ENCODE measurements at places on chromosomes 12 and 14.

GRCh38 chr12:67927324-67927723 lies 61.9 kb upstream of the IFNG-AS1 start:
- DNase-seq, result no peak

DNA sequence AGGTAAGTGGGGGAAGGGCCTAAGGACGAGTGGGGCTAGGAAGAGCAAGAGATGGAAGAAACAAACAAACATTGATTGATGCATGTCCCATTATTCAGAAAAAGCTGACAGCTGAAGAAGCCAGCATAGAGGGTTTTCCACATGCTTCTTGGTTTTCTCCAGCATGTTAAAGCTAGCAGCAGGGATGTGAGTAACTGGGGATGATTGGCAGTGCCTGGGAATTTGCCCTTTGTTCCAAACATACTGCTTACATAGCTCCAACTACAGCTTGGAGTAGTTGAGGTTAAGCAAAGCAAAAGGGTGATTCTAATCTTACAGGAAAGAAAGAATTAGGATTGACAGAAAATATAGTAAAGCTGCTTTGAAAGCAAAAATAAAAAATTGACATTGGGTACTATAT lies 68.0 kb upstream of the IFNG-AS1 start:
- no peak for DNase-seq

DNA sequence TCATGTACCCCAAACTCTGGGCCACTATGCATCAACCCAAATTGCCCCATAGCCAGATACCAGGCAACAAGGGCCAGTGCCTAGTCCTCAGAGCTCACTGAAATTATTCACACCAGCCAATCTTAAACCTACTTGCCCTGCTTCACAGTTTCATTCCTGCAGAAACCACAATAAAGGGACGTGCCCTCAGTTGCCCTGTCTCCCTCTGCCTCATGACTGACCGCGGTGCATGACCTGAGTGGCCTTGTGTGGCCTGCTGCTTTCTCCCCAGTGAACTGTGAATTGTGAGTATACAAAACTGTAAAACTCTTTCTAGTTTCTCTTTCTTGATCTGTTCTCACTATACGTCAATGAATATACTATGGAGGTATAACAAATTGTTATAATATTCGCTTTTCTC lies 490.9 kb upstream of the MIS18BP1 start:
- DNase-seq, result no peak

DNA sequence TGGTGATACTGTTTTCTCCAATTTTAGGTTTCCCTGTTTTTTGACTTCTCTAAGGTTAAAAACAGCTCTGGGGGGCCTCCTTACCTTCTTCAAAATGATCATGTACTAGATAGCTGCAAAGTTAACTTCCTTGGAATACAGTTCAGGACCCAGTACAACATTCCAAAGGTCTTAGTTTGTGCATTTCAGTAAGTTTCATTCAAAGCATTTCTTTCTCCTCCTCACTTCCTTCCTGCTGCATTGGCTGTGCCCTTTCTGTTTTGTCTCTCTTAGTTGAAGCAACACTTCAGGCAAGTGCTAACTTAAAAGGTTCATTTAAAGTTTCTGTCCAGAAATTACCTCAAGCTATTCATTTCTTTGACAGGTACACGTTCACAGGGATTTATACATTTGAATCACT lies 95.7 kb downstream of the SCN8A start:
- no peak for DNase-seq

GRCh38 chr14:29062466-29062865 lies 295.9 kb downstream of the FOXG1 start:
- DNase-seq, result no peak

DNA sequence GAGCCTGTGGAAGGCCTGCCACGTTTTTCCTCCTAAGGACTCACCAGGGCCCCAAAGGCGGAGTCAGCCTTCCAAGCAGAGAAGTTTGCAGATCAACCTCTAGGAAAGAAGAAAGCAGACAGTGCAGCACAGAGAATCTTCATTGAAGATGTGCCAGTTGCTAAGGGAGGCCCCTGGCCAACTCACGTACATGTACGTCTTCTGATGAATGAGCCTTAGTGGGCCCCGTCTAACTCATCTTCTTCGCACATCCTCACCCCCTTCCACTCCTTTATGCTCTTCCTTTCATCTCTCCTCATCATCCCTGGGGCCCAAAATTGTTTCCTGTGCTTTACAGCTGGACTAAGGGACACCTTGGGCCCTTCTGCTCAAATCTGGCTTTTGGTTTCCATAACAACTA lies 703.0 kb upstream of the TBX3 start:
- DNase-seq, result no peak

DNA sequence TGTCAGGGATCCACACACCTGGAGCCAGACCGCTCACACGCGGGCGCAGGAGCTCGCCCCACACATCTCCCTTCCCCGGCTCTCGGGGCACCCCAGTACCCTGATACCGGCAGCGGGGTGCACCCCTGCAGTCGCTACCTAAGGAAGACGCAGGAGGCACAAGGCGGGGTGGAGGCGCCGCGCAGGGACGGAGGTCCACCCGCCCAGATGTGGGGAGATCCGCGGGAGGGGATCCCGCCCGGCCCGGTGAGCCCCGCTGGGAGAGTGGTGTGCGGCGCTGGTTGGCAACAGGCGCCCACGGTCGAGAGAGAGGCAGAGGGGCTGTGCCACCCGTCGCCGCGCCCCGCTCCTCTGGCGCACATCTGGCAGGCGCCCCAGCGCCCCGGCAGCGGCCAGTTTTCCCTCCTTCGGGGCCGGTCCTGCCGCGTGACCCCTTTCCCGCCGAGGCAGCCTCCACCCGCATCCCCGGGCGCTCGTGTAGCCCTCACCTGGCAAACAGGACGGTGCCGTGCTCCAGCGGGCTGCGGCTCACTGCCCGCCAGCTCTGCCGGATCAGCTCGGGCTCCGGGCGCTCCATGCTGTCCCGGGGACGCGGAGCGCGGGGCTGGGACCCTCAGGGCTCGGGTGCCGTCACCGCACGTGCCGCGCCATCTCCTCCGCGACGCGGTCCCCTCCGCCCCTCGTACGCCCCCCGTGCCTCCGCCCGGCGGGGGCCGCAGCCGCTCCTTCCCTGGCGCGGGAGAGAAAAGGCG lies 469 bp downstream of the NGB start:
- DNase-seq, result no peak

- no peak for DNase-seq
Observed at GRCh38 chr12:71958457-71958856, 19.8 kb downstream of the TPH2 start.

- DNase-seq, result no peak
Observed at GRCh38 chr12:121958541-121959240, 40.3 kb downstream of the CFAP251 start.

GRCh38 chr12:74889563-74890236 lies 319.9 kb downstream of the KCNC2 start:
- peak; percentile 67 for DNase-seq

GRCh38 chr14:91336093-91336450 lies 81.5 kb downstream of the CCDC88C start:
- DNase-seq, result no peak

DNA sequence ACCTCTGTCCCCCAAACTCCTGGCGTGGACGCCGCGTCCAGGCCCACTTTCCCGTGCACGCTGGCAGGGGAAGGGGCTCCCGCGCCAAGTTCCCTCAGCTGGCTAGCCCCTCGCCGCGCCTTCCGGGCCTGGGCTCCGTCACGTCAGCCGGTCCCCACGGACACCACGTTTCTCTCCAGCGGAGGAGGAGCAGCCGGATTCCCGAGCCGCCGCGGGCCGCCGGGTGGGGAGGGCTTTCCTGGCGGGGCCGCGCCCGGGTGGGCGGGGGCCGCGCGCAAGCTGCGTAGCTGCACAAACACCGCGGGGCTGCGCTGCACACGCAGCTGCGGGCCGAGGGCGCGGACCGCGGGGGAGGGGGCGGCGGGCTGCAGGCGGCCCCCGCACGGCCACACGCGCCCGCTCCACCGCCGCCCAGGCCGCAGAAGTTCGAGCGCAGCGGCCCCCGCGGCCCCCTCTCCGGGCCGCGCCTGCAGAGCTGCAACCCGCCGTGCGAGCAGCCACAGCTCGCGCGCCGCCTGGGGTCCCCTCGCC lies 45.1 kb upstream of the PNMA1 start:
- DNase-seq, result no peak

DNA sequence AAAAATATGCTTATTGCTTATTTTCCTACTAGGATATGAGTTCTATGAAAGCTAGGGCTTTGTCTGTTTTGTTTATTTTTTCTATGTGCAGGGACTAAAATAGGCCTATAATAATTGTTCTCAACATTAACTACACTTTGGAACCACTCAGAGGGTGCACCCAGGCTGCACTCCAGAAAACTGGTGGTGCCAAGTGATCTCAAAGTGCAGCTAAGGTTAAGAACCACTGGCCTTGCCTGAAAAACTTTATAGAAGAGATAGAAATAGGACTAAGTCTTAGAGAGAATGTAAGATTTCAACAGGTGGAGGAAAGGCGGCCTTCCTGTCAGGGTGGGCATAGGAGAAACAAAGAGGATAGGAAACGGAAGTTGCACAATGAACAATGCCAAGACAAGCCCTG lies 37.7 kb upstream of the NR1H4 start:
- DNase-seq, result no peak

DNA sequence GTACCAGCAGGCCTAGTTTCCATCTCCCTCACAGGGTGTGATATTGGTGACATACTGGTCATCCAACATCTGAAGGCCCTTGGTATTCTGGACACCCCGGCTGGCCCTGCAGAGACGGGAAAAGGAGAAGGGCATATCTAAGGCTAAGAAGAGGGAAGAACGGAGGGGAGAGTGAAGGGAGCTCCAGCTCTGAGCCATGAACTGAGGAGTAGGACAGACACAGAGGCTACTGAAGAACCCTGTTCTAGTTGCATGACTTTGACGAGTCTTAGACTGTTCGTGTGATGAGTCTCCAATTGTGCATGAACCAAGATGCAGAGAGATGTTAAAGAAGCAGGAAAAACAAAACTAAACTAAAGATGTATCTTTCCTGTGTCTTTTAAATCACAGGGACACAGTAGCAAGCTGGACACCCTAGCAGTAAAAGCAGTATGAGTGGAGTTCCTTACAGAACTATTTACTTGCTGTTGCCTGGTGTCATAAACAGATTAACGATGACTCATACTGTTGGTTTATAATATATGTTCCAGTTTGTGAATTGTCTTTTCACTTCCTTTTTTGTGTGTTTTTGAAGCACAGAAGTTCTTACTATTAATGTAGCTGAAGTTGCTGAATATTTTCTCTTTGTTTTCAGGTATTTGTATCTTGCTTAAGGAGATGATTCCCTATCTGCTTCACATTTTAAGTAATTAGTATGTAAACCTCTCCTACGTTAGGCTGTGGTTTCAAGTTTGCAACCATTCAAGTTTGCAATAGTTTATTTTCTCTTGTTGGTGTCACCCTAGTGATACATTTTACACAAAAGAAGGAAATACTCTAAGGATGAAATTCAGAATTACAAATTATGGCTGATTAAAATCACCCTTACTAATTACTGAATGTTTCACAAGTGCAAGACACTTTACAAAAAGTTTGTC lies 15.7 kb downstream of the FAR2 start:
- no peak for DNase-seq

GRCh38 chr14:47935332-47935731 lies 259.9 kb upstream of the MDGA2 start:
- no peak for DNase-seq

- peak; percentile 27 for DNase-seq
Observed at GRCh38 chr12:19186722-19187661, 57.5 kb downstream of the PLEKHA5 start.

GRCh38 chr12:49813131-49813530 lies 15.1 kb downstream of the NCKAP5L start:
- DNase-seq, result peak; percentile 5

DNA sequence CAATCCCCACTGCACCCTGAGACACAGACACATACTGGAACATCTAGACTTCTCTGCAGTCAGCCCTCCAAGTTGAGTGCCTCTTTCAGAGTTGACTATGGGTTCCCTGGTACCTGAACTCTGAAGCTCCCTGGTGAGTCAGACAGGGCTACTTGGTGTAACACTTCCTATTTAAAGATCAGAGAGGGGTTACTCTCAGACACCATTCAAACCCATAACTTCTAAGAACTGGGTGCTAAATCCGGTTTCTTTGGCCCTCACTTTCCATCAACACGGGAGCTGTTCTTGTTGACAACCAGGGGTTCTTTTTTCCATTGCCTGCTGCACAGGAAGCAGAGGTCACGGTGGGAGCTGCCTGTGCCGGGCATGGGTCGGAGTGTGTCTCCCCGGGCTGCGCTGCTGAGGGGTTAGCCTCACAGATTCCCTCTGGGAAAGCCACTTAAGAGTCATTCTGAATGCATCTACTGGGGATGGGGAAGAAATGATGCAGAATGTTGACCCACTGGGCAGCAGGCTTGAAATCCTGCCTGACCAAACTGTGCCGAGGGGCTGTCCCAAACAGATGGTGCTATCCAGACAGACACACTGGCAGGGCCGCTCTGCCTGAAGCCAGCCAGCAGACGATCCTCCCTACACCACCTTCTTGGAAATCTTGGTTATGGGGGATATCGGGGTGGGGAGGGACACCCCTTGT lies 74.1 kb downstream of the PITPNM2 start:
- no peak for DNase-seq

- no peak for DNase-seq
Observed at GRCh38 chr14:101028971-101029667, 125.6 kb upstream of the RTL1 start.

DNA sequence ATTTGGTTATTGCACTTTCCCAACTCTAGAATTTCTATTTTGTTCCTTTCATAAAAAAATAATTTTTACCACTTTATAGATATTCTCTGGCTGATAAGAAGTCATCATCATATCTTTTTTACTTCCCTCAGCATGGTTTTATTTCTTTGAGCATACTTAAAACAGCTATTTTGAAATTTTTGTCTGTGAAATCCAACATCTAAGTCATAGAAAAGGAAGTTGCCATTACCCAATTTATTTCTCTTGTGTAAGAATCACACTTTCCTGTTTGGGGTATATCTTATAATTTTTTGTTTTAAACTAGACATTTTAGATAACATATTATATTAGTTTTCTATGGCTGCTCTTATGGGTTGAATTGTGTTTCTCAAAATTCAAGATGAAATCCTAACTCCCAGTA lies 400.2 kb upstream of the OR4E1 start:
- no peak for DNase-seq

DNA sequence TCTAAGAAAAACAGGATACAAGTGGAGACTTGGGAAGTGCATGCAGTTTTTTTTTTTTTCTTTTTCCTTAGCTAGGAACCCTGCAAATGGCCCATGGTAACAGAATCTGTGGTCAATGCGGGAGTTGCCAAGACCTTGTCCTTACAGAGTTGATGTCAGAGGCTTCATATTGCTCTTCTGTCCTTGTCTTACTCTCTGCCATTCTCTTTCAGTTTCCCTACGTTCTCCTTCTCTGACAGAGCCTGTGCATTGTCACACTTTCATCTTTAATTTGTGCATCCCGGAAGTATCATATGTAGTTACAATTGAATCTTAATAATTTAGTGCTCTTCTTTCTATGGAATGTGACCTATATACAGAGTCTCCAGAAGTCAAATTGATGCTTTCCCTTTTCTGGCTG lies 986.9 kb downstream of the TMEM121 start:
- no peak for DNase-seq

DNA sequence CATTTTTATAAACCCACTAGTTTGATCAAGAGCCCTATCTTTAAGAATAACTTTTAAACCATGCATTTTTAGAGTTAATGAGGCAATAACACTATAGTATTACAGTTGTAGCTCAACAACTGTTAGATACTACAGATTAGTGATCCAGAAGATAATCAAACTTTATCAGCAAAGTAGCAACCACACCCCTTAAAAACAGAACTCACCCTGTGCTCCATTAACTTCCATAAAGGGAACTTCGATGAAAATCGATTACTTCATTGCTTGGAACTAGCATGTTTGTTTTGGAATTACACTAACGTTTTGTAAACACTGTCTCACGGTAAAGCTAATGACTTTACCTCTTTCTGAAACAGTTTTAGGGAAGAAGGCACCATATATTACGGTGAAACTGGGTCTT lies 1.4 kb downstream of the SGPP1 start:
- DNase-seq, result no peak
